ENCODE measurements at places on chromosomes 7 and 10.

- DNase-seq = no peak
These were observed 38.8 kb upstream of the GRB10 start for GRCh38 chr7:50821457-50822008.

DNA sequence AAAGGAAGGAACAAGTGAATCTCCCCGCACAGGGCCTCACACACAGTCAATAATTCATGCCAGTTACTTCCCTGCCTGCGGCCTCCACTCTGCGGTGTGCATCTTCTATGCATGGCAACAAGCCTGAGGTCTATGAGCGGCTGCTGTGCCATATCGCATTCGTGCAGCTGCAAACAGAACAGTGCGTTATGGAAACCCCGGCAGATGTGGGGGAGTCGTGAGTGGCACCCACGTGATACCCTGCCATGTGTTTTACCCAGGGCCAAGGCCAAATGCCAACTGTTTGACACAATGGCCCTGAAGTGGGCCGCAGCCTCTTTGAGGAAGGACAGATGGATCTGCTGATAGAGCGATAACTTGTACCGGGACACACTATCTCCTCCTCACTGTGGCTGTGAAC is 13.4 kb downstream of the TNS3 start:
- DNase-seq = no peak

- DNase-seq = no peak
These were observed 293.3 kb upstream of the KLF14 start for GRCh38 chr7:131027287-131027773.

DNA sequence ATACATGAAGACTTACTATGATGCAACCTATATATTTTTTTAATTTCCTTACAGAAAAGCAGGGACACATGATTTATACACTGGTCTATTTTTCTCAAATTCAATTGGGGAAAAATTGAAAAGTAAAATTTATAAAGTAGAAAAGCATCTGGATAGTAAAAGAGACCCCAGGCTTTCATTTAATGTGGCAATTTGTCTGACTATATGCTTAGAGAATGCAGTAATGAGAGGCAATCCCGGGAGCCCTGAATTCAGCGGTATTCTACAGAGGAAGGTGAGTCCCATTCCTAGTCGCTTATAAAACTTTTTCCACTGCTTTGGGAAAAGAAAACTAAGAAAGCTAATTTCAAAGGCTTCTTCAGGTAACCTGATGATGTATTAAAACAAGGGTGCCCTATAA is 167.1 kb downstream of the SEMA3D start:
- no peak for DNase-seq

GRCh38 chr10:6525599-6526165 is 54.4 kb downstream of the PRKCQ start:
- no peak for DNase-seq

- no peak for DNase-seq
These were observed 97.9 kb downstream of the MTPN start for GRCh38 chr7:135879233-135879632.

DNA sequence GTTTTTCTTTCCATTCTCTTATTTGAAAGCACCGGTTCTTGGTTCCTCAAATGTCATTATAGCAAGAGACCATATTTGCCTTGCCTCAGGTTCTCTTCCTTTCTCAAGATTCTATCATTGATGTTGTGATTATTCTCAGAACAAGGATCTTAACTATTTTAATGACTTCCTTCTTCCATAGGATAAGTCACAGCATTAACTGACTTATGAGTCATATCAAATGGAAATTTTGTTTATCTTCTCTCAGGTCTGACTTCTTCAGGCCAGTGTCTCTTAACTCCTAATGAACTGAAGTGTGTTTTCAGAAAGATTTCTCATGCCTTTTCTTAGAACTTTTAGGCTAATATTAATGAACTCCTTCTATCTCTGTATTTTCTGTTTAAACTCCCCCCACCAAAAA is 794.6 kb upstream of the LRRN3 start:
- no peak for DNase-seq

DNA sequence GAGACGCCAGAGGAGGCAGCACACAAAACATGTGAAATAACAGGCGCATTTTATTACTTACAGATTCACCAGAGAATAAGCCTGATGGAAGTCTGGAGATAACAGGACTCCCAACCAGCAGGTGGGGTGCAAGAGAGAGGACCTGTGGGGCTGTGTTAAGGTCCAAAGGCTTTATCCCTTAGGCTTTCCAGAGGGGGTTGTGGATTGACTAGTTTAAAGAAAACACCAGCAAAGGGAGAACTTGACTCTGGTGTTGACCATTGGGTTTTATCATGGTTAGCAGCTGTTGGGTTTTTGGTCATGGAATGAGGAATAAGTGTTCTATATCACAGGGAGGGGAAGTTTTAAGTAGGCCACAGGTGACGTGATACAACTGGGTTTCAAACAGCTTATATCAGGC is 1.6 kb upstream of the CRPPA start:
- no peak for DNase-seq

GRCh38 chr10:62805231-62806099 is 945 bp downstream of the ADO start:
- no peak for DNase-seq
